Activated CD4-positive, alpha-beta memory T cell treated with anti-CD3 and anti-CD28 coated beads for 36 hours (primary cell): ENCODE measurements at places on chromosomes 6 and 20. TPM values are rescaled to one million over a fixed set of nuclear protein-coding genes. Genes with fewer than 3 reads are reported as not detected.

The MANEA gene
- 18.7 TPM for total RNA-seq

The SIRPB1 gene
- total RNA-seq, result 1.3 TPM

The ADAM33 gene
- total RNA-seq, result not detected

The MCM8 gene
- total RNA-seq, result 50.7 TPM

The RNF182 gene
- total RNA-seq, result not detected

The TRIM40 gene
- not detected for total RNA-seq

The LY6G6C gene
- total RNA-seq, result not detected

The PRDM13 gene
- not detected for total RNA-seq

The SMOC2 gene
- not detected for total RNA-seq
